ENCODE measurements at places on chromosomes 7 and 10.

DNA sequence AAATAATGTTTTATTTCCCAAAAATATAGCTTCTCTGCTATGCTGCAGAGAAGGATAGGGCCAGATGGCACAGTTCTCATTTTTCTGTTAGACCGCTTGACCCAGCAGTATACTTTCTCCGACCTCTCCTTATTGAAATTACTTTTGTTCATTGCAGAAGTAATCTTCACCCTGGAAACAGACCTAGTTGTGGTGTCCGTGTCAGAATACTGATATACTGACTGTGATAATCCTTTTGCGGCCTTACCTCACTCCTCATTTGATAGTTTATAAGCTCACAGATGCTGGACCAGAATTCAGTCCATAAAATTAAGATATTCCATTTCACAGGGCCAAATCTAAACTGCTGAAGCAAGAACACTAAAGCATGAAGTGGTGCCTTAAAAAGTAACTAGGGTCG, 260.6 kb upstream of the DKK1 start:
- no peak for DNase-seq

DNA sequence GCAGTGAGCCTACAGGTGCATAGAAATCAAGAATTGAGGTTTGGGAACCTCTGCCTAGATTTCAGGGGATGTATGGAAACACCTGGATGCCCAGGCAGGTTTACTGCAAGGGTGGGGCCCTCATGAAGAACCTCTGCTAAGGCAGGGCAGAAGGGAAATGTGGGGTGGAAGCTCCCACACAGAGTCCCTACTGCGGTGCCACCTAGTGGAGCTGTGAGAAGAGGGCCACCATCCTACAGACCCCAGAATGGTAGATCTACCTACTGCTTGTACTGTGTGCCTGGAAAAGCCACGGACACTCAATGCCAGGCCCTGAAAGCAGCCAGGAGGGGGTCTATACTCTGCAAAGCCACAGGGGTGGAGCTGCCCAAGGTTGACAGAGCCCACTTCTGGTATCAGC, 533.5 kb downstream of the GPAM start:
- no peak for DNase-seq

DNA sequence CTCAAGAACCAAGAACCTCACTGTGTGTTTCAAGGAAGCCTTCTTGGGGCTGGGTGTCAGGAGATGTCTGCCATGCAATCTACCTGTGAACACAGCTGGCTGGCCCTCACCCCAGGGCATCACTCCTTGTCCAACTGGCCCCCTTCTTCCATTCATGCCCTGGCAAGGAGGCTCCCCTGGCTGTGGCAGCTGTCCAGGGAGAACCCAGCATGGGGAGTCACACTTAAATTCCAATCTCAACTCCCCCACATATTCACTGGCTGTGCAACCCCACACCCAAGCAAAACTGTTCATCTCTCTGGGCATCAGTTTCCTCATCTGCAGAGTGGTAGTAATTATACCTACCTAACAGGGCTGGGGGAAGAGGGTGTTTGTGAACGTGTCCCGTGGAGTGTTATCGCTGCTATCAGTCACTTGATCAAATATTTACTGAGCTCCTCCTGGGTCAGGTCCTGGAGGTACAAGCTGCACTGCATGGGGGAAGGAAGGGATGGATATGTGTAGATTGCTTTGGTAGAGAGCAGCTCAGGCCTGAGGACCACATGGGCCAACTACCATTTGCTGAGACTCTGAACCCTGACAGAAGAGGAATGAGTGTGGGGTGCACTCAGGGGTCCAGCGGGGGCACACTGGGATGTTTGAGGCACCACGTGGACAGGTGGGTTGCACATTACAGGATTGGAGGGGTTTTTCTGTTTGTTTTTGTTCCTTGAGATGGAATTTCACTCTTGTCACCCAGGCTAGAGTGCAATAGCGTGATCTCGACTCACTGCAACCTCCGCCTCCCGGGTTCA, 2.1 kb upstream of the GPRIN2 start:
- DNase-seq: no peak

- DNase-seq: no peak
These were observed 286.7 kb downstream of the INHBA start for GRCh38 chr7:41416208-41416595.

GRCh38 chr7:151805191-151805590, 71.7 kb downstream of the PRKAG2 start:
- DNase-seq: no peak

Measured in CD4-positive, alpha-beta T cell treated with Interleukin-15 for 1 hour (primary cell).